ENCODE measurements at places on chromosomes 16 and 17.
A peak's percentile ranks its signal among the peaks of the same experiment; 100 is the strongest.

DNA sequence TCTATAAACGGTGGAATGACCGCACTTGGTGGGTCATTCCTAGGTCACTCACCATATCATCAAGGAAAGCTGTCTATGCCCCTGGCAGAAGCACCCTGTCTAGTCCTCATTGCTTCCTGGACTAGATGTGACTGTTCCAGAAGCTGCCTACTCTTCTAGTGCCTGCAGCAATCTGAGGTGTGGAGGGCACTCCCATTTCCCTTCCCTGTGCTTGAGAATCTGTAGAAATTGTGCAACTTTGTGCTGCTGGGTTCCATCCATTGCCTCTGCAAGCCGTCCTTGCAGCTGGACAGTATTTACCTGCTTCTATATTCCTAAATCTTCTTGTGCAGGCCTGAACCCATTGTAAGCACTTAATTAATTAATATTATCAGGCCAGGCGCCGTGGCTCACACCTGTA, 52.1 kb downstream of the CACNG3 start:
- DNase-seq, result no peak

- DNase-seq, result peak; percentile 31
These were observed 68.8 kb downstream of the KATNIP start for GRCh38 chr16:27618606-27619327.

GRCh38 chr17:28521311-28522085, 15.3 kb downstream of the FOXN1 start:
- no peak for DNase-seq

DNA sequence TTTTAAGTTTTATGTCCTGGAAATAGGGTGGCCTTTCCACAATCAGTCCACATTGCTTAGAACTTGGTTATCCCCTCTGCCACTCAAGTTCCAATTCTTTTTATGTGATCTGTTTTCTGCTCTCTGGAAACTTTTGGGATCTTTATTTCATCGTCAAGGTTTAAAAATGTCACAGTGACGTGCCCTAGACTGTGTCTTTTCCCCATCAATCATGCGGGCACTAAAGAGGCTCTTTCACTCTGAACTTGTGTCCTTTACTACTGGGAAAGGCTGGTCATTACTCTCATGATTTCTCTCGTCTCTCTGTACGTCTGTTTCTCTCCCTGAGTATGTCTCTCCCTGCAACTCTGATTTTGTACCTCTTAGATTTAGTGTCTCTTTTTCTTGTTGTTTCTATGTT, 189.8 kb upstream of the AXIN2 start:
- DNase-seq, result no peak

GRCh38 chr17:14545156-14545906, 244.4 kb downstream of the HS3ST3B1 start:
- DNase-seq, result no peak

- no peak for DNase-seq
These were observed 29.0 kb downstream of the SLC25A10 start for GRCh38 chr17:81741049-81741593.
